ENCODE measurements at places on chromosomes 16 and 17.
A peak's percentile ranks its signal among the peaks of the same experiment; 100 is the strongest.

DNA sequence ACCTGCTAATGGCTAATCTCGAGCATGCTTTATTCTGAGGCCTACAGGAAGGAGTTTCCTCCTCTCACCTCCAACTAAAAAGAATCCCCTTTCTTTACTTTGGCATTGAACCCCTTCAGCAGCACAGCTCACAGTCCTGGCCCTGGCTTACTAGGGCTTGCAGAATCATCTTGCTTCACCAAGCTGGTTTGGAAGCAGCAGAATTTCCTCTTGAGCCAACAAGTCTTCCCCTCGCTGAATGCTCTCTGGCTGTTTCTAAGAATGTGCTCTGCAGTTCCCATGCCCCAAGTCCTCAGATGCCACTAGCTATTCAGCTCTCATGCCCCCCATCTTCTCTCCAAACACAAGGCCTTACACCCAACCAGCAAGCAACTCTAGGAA, 271.2 kb downstream of the NTN1 start:
- no peak for DNase-seq

GRCh38 chr16:47236716-47237115, 93.0 kb upstream of the NETO2 start:
- no peak for DNase-seq

DNA sequence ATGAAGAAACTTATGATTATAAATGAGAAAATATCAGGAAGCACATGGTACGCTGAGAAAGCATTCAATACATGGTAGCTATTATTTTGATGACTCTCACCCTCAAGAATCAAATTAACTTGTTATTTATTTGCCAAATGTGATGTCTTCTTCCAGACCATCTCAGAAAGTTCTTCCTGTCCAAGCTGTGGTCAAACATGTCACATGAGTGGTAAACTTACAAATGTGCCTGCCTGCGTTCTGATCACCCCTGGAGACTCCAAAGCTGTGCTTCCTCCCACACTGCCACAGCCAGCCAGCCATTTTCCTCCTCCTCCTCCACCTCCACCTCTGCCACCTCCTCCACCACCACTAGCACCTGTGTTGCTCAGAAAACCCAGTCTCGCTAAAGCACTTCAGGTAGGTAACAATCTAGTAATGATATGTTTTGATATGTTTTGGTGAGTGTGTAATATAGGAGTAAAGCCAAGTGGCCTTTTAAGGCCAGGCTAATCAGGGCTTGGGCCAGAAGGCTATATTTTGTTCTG, 16.4 kb upstream of the SMG8 start:
- no peak for DNase-seq

- DNase-seq, result no peak
These were observed 75.1 kb downstream of the METRNL start for GRCh38 chr17:83154311-83155127.

DNA sequence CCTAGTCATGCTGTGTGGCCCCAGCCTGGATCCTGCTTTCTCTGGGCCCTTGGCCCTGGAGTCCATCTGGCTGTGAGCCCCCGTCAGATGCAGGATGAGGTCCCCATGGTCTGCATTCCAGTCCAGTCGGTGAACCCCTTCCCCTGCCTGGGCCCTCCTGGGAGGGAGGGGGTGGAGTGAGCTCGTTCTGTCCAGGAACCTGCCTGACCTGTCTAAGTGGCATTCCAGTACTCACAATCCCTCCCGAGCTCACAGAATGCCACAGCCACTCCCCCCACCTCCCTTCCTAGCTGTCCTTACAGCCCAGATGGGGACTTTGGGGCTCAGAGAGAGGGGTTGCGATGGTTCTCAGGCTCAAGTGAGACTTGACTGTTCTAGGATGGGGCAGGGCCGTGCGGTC, 15.5 kb downstream of the SPNS2 start:
- DNase-seq, result no peak

DNA sequence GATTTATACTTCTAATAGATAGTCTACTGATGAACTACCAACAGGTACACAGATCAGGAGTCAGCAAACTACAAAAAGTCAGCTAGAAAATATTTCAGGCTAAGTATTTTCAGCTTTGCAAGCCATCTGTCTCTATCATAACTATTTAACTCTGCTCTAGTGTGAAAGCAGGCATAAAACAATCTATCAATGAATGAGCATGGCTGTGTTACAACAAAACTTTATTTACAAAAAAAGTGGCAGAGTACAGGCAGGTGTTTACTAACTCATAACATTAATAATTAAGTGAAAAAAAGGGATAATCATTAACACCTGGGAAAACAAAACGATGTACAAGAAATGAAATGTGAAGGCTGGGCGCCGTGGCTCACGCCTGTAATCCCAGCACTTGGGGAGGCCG, 15.8 kb downstream of the MED13 start:
- DNase-seq, result no peak

DNA sequence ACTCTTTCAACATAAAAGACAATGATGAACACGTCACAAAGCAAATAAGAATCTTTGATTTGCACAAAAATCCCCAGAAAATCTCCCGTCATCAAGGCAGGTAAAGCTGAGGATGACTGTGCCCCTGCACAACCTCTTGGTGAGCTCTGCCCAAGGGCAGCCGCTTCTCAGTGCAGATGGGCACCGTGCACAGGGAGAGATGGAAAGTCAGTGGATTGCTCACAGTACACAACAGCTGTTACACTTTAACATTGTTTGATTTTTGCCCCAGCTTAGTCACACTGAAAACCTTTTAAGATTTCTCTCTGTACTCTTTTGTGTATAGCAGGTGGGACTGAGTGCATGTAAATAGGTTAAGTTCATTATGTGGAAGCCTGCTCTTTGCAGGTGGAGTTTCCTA, 104.2 kb downstream of the CDK5R1 start:
- no peak for DNase-seq

DNA sequence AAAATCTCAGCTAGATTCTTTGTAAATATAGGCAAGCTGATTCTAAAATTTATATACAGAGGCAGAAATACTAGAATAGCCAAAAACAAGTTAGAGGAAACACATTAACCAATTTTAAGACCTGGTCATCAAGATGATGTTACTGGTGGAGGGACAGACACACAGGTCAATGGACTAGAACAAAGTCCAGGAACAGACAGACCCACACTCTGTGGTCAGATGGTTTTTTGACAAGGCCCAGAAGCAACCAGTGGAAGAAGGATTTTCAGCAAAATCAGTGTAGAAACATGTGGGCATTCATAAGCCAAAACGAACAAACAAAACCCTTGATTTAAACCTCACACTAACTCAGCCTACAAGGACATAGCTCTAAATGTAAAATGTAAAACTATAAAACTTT, 99.7 kb upstream of the METRNL start:
- no peak for DNase-seq

DNA sequence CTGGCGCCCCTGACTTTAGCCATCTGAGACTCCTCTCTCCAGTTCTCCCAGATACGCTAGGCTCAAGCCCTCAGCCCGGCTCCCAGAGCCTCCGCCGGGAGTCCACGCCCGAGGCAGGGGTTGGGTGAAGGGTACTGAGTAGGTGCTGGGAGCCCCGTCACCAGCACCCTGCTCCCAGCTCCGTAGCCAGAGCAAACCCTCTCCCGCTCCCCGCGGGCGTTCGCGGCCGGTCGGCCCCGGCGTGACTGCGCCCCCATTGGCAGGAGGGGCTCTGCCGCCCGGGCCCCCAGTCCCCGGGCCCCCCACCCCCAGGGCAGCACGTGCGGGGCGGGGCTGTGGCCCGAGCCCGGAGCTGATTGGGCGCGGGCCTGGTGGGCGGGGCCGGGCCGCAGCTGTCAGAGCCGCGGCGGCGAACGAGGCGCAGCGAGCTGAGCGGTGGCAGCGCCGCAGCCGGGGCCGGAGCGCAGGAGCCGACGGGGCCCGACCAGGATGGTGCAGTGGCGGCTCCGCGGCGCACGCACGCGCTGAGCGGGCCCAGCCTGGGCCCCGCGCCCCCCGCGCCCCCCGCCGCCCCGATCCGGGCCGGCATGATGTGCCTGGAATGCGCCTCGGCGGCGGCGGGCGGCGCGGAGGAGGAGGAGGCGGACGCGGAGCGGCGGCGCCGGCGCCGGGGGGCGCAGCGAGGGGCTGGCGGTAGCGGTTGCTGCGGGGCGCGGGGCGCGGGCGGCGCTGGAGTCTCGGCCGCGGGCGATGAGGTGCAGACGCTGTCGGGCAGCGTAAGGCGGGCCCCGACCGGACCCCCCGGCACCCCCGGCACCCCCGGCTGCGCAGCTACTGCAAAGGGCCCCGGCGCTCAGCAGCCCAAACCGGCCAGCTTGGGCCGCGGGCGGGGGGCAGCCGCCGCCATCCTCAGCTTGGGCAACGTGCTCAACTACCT, at the start of gene SPNS2:
TSS of gene SPNS2 (plus strand) at position 421 of the 937 bp plus-strand sequence. CDS start at position 588, 167 bp downstream.
- peak; percentile 49 for DNase-seq

DNA sequence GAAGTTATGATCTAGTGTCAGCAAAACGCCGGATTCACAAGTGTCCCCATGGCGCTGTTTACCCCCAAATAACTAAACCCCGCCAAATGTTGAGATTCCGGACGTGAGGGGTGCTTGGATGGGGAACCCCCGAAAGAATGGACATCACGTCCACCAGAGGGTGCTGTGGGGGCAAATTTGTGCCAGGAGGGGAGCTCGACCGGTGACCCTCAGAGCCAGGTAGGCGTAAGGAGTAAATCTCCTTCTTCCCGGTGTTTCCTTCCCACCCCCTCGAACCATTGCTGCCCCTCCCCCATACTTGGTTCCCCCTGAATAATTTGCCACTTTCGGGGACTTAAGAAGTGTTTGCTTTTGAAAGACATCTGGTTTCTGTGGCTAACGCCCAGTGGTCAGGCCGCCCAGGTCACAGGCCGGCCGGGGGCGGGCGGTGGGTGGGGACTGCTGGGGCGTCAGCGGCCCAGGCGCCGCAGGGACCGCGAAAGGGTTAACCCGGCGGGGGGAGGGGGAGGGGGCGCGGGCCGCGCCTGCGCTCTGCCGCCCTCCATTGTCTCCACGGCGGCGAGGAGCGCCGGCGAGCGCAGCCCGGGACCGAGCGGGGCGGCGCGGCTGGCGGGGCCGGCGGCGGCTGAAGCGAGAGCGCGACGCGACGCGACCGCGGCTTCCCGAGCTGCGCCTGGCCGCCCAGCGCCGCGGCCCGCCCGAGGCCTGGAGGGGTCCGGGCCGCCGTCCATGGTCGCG, at the start of gene ZNRF1:
TSS of gene ZNRF1 (plus strand) at position 544 of the 738 bp plus-strand sequence. CDS start 648 bp downstream, outside the sequence.
- peak; percentile 73 for DNase-seq

DNA sequence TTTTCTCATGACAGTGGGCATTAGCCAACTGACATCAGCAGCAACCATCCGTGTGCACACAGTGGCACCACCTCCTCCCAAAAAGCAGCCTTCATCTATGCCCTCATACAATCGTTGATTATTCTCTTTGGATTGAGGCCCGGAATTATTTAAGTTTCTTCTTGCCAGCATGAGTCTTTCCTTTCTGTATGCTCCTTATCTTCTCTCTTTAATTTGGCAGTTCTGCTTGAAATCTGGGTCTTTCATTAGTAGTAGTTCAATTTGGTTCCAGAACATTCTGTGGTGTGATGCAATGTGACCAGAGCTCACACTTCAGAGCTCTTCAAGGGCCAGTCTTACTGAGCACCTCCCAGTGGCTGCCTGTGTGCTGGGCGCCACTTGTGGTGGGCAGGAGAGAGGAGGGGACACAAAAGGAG, 52.2 kb upstream of the STH start:
- no peak for DNase-seq

- DNase-seq, result no peak
These were observed 18.1 kb downstream of the ITPRIPL2 start for GRCh38 chr16:19131825-19132218.

- no peak for DNase-seq
These were observed 4.1 kb downstream of the ADGRG1 start for GRCh38 chr16:57632568-57632967.

GRCh38 chr17:80885947-80886582, 105.6 kb upstream of the CHMP6 start:
- DNase-seq, result no peak

DNA sequence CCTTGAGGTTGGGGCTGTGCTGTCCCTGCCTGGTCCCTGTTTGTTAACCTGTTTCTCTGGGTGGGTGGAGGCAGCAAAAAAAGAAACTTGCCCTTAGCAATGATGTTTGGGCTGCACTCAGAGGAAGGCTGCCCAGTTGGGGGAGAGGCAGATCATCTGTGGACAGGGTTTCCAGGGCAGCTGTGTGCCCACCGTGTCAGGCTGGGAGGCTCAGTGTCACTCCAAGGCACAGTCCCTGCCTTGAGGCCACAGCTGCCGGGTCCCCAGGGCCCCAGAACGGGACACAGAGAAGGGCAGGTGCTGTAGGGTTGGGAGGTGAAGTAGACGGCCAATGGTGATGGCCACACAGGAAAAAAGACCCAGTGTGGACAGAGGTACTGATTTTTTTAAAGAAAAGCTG, 3.9 kb downstream of the IL34 start:
- DNase-seq, result no peak

GRCh38 chr16:86211800-86212199, 298.5 kb upstream of the FOXF1 start:
- DNase-seq, result no peak

GRCh38 chr16:51665436-51665998, 514.4 kb upstream of the SALL1 start:
- DNase-seq, result no peak

DNA sequence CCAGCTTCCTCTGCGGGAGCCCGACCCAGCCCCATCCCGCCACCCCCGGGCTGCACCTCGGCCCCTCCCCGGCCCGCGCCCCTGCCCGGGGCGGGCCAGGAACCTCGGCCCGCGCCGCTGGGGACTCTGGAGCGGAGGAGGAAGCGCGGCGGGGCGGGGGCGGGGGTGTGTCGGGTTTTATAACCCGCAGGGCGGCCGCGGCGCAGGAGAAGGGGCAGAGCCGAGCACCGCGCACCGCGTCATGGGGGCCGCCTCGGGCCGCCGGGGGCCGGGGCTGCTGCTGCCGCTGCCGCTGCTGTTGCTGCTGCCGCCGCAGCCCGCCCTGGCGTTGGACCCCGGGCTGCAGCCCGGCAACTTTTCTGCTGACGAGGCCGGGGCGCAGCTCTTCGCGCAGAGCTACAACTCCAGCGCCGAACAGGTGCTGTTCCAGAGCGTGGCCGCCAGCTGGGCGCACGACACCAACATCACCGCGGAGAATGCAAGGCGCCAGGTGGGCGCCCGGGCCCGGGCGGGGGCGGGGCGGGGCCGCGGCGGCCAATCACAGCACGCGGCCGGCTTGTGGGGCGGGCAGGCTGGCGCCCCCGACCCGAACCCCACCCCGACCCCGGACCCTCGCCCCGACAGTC, at the start of gene ACE:
TSS of gene ACE (plus strand) at position 208 of the 626 bp plus-strand sequence. CDS start at position 242, 34 bp downstream.
- DNase-seq, result no peak

- no peak for DNase-seq
These were observed 115.3 kb downstream of the OR1D5 start for GRCh38 chr17:2947996-2948550.

- DNase-seq, result no peak
These were observed 146.6 kb downstream of the SKAP1 start for GRCh38 chr17:48283411-48283810.

DNA sequence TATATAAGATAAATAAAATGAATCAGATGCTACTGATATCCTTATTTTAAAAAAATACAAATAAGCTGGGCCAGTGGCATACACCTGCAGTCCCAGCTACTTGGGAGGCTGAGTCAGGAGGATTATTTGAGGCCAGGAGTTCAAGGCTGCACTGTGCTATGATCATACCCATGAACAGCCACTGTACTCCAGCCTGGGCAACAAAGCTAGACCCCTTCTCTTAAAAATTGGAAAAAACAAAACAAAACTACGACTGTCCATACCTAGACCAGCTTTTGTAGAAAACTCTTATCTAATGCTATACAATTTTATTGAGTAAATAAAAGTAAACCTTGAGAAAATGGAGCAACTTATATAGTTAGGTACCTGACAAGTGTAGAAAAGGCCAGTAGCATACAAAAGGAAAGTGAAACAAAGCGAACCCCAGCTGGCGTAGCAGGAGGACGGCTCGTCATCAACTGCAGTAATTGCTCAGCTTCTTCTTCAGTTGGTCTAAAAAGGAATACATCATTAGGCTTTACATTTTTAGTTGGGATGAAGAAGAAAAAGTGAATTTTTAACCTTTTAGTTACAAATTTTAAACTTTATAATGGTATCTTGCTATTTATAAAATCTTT, 23.6 kb downstream of the INTS2 start:
- DNase-seq, result no peak

Measured in fibroblast of skin of back (primary cell).